ENCODE measurements at places on chromosomes 7 and 10. TPM values are rescaled to one million over a fixed set of nuclear protein-coding genes. Genes with fewer than 3 reads are reported as not detected.

- DNase-seq = no peak
These were observed 33.4 kb downstream of the ZC3HAV1 start for GRCh38 chr7:139075871-139076686.

DNA sequence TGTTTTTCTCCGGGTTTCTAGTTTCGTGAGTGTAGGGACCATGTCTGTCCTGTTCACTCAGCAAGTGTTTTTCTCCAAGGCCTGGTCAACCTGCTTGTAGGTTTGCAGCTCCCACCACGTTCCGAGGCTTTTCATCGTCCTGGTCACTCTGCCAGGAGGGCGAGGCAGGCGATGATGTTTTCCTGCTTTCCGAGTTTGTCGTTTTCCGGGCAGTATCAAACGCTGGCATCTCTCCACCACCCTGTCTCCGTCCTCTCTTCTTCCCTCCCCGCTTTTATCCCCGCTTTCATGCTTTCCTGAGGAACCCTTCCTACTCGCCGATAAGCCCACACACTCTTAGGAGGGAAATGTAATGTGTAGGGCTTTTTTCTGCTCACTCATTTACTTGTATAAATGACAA is 11.2 kb downstream of the IQCE start:
- no peak for DNase-seq

DNA sequence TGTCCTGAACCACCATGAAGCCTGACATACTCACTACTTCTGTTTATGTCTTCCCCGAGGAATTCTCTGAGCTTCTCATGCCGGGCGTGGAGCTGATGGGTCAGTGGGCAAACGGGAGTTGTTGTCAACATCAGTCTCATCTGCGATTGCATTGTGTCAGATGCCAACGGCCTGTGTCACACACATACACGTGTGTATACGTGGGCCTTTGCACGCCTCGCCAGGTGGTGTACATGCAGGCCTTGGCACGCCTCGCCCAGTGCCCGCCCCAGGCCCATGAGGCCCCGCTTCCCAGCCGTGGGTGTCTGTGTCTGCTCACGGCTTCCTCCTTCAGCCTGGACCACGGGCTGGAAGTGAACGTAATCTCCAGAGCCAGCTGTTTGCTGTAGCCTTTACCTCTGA is 7.5 kb upstream of the CSGALNACT2 start:
- no peak for DNase-seq

- DNase-seq = peak; percentile 92
These were observed at the start of gene ACTA2 for GRCh38 chr10:88952647-88953111. Gene ACTA2 (minus strand): TSS chr10:88952773. CDS start chr10:88948930, 3,843 bp downstream.

COBL gene
- total RNA-seq = 3.6 TPM

GRCh38 chr10:26157734-26158133 is 58.8 kb upstream of the GAD2 start:
- DNase-seq = no peak

- no peak for DNase-seq
These were observed 2.9 kb downstream of the KLF6 start for GRCh38 chr10:3782146-3782450.

GRCh38 chr7:84914598-84914997 is 272.3 kb downstream of the SEMA3D start:
- no peak for DNase-seq

GRCh38 chr7:44977959-44978335 is 868 bp downstream of the MYO1G start:
- DNase-seq = no peak

- no peak for DNase-seq
These were observed 53.3 kb downstream of the ADCYAP1R1 start for GRCh38 chr7:31105256-31105950.

DNA sequence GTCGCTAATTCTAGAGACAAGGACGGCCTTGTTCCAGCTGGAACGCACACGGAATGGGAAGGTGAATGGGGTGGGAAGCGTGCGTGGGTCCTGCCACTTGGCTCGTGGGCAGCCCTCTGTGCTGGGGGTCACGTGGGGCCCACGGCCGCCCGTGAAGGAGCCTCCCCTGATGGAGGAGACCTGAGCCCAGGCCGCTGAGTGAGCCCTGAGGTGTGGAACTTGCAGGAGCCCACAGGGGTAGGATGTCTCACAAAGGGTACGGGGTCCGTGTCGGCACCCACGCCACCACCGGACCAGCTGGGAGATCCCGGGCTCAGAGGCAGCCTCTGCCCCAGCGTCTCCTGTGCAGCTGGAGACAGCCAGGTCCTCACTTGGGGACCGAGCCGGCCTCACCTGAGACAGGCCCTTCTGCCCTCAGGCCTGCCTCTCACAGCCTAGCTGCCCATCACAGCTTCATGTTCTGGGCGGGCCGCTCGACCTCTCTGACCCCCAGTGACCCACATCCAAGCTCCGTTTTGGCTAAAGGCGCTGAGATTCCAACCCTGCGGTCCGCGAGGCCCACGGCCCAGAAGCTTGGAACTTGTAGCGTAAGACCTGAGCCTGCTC is 84.8 kb downstream of the FOXL3 start:
- no peak for DNase-seq

- DNase-seq = no peak
These were observed 38.8 kb downstream of the PSAP start for GRCh38 chr10:71812016-71812912.

- no peak for DNase-seq
These were observed 657.2 kb downstream of the INHBA start for GRCh38 chr7:41045556-41046123.

DNA sequence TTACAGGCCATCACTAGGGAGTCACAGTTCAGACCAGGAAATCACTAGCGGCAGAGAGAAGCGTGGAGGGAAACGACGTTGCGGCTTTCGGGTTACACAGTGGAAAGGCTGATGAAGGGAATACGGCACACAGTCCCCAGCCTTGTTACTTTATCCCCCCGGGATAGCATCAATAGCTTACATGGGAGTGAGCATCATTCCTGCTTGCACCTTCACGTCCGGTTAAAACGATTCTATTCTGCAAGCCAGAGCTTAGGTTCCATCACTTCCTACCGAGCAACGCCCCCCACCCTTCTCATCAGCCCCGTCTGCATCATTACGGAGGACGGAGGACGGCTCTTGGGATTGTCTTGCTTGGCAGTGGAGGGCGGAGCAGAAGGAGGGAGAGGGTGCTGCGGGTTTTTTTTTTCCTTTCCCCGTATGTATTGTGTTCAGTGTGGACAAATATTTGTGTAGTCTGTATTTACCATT is 124.9 kb downstream of the CLEC2L start:
- DNase-seq = no peak

DNA sequence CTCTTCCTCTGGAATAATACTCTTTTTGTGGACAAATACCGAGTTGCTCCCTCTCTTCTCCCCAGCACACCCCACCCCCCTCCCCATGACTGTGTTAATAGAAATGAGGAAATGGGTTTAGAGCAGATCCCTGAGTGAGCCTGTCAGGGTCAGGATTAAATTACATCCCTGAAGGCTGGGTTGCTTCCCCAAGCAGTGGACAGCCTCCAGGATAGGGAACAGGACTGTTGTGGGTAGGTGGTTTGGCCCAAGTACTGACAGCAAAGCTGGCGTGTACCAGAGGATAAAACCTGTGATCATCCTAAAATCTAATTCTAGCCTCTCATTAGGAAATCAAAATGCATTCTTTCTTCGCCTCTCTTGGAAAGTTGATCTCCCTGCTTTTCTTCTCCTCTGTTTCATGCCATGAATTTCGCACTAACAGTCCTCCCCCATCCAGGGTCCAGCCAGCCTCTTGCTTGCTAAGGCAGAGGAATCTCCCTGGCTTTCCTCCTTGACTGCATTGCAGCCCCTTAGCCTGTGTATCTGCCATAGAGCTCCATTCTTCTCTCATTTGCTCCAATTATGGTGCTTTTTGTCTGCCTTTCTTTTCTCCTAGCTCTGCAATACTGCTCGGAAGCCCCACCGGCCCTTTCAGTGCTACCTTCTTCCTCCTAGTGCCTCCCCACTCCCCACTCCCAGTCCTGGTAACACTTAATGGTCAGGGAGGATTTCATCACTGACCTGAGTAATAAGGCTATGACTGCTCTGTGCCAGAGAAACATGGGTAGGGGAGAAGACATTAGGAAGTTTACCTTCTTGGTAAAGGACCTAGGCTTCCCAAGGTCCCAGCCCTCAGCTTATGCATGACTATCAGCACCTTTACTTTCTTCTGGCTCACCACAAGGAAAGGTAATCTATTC is 8.4 kb downstream of the LRRC4 start:
- DNase-seq = peak; percentile 80

- no peak for DNase-seq
These were observed 179.2 kb upstream of the MBL2 start for GRCh38 chr10:52951824-52952223.

WDFY4 gene
- 0.25 TPM for total RNA-seq

BBIP1 gene
- total RNA-seq = 26.3 TPM

- DNase-seq = no peak
These were observed 2.2 kb downstream of the CDC123 start for GRCh38 chr10:12198156-12198555.

DNA sequence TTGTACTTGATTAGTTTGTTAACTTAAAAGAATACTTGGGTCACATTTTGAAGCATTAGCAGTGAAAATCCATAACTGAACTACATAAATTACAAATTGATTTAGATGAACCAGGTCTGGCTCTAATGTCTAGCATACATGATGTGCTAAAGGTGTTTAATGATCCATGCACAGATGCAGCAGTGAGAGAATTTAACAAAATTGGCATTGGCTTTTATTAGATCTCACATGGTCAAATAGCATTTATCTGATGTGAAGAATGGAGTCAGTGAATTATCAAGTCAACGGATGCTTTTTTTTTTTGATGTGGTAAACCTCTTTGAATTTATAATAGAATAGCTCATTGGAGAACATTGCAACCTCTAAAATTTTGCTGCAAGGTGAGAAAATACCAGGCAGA is 293.0 kb upstream of the POT1 start:
- DNase-seq = no peak

DNA sequence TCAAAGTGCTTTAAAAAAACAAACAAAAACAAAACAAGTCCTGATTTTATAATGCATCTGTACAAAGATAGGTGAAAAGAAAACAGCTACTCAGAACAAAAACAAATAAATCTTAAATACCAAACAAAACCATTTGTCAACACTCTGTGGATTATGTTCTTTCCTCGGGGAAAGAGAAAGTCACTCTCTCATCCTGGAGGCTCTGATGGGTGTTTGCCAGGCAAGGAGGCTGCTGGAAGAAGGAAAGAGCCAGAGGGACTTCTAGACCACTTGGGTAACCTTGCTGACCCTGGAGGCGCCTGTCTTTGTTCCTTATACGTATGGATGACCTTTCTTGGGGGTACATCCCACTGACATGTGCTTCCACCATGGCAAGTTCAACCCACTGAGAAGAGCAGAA is 92.8 kb downstream of the ZRANB1 start:
- no peak for DNase-seq

SAMD9L gene
- 55.6 TPM for total RNA-seq

Measured in astrocyte (in vitro differentiated cells and primary cell).